Calu3 (cell line): ENCODE measurements at places on chromosomes 7 and 10.

DNA sequence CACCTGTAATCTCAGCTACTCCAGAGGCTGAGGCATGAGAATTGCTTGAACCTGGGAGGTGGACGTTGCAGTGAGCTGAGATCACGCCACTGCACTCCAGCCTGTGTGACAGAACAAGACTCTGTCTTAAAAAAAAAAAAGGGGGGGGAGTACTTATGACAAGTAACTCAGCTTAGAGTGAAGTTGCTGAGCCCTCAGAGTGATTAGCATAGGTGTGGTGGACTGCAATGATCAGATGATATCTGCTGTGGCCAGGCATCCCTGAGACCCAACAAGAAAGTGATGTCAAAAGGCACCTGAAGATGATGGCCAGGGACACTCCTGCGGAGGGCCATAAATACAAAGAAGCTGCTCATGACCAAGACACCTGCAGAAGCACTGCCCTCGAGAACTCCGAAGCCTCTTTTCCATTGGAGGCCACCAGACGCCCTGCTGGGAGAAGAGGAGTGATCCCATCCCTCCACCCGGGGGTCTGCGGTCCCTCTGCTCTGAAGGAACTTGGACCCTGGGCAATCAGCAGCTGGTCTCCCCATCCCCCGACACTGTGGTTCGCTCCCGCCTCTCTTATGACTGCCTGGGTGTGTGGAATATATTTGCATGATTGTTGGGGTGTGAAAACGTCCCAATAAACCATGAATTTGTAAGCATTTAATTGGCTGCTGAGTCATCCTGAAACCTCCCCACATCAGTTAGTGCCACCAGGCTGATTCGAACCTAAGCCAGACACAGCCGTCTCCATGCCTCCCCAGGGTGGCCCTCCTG, 46.0 kb downstream of the RASGEF1A start:
- DNase-seq = no peak

DNA sequence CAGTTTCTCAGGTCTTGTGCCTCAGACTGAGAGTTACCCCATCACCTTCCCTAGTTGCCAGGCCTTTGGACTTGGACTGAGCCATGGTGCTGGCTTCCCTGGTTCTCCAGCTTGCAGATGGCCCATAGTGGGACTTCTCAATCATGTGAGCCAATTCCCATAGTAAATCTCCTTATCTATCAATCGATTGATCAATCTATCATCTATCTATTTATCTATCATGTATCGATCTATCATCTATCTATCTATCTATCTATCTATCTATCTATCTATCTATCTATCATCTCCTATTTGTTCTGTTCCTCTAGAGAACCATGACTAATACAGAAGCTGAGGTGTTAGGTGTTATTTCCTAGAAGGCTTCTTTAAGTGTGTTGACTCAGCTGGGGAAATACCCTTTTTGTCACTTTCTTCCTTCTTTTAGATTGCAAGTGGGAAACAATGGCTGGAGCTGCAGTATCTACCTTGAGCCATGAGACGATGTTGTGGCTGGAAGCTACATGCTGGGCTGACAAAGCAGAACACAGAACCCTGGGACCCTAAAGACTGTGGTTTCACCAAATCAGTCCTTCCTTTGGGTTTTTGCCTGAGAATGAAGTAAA, 234.7 kb upstream of the GLI3 start:
- DNase-seq = no peak

DNA sequence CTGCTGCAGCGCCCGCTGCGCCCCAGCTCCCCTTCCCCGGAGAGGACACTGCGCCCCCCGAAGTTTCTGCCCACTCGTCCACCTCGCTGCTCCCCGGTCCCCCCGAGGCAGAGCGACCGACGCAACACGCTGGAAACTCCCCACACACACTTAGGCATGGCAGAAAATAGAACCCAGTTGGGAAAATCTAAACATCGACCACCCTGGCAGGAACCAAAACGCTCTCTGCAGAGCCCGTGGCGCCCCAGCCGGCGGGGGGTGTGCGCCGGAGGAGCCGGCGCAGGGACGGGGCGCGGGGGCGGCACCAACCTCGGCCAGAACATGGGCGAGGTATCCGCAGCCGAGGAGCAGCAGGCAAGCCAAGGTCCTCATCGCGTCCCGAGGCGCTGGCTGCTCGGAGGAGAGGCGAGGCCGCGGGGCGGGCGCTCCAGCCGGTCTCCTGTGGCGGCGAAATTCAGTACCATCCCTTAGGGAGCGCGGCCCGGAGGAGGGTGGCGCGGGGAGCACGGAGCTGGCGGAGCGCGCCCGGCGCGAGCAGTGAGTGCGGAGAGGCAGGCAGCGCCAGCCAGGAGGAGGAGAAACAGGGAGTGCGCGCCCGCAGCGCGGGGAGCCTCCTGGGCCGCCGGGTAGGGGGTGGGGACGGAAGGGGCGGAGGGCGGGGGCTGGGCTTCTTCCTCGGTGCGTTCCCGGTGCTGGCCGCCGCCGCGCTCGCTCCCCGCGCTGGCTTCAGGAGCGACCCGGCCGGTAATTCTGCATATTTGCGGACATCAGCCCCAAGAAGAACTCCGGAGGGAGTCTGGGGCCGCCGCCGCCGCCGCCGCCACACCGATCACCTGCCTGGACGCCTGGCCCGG, 789 bp downstream of the PDGFA start:
- DNase-seq = peak; percentile 84

DNA sequence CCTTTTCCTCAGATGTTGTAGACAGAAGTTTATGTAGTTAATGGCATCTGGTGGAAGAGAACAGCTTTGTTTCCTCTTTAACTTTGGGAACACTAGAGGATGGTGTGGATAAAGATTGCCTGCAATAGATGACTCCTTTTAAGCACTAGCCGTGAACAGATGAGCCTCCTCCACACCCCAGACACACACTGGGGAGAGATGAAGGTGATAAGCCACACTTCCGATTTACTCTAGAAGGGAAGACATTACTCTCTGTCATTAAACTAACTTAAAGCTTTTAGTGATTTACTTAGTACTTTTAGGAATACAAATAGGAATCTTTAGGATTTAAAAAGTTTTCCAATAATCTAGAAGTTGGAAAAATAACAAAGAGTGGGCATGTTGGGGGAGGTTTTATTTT, 6.8 kb downstream of the HSPA14 start:
- DNase-seq = no peak

- DNase-seq = no peak
These were observed 377.4 kb upstream of the PODXL start for GRCh38 chr7:131933751-131934289.

GRCh38 chr7:16492513-16493062, 27.1 kb upstream of the SOSTDC1 start:
- DNase-seq = peak; percentile 17

GRCh38 chr10:45558425-45558824, 114.1 kb downstream of the ZFAND4 start:
- DNase-seq = no peak

GRCh38 chr7:20602306-20602705, 13.2 kb upstream of the ABCB5 start:
- no peak for DNase-seq
